ENCODE measurements at places on chromosomes 3 and 15.

DNA sequence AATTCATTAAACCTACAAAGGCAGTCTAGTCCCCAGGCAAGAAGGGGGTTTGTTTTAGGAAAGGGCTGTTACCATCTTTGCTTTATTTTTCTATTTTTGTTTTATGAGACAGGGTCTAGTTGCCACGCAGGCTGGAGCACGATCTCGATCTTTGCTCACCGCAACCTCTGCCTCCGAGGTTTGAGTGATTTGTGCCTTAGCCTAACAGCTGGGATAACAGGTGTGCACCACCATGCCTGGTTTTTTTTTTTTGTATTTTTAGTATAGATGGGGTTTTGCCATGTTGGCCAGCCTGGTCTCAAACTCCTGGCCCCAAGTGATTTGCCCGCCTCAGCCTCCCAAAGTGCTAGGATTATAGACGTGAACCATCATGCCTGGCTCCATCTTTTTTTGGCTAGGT is 4.9 kb downstream of the HIGD1A start:
- DNase-seq, result no peak

DNA sequence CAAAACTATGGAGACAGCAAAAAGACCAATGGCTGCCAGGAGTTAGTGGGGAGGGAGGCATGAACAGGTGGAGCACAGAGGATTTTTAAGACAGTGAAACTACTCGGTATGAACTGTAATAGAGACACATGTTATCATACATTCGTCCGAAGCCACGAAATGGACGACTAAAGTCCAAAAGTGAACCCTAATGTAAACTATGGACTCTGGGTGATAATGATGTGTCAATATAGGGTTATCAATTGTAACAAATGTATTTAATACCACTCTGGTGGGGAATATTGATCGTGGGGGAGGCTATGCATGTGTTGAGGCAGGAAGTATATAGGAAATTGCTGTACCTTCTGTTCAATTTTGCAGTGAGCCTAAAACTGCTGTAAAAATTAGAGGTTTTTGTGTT is 107.0 kb downstream of the CPN2 start:
- DNase-seq, result no peak

- no peak for DNase-seq
These were observed 346.8 kb downstream of the CNTN3 start for GRCh38 chr3:74267588-74268184.

DNA sequence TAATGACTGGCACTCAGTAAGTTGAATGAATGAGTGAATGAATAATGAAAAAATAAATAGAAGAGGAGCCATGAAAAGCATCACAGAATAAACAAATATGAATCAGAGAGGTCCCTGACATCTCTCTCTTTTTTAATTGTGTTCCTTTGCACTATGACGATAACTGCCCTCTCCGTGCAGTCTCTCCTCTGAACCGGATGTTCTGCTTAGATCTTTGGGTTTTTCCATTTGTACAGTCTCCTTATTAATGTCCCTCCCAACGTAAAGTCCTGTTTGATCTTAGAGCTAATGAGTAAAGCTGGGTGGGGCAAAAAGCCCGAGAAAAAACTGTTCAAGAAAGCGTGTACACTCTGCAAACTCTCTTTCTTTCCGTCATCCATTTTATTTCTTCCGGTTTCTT is 28.3 kb upstream of the BHLHE40 start:
- no peak for DNase-seq

GRCh38 chr3:114789803-114790202 is 357.3 kb downstream of the ZBTB20 start:
- DNase-seq, result no peak

- DNase-seq, result no peak
These were observed 113.5 kb upstream of the TOPAZ1 start for GRCh38 chr3:44128057-44128775.

DNA sequence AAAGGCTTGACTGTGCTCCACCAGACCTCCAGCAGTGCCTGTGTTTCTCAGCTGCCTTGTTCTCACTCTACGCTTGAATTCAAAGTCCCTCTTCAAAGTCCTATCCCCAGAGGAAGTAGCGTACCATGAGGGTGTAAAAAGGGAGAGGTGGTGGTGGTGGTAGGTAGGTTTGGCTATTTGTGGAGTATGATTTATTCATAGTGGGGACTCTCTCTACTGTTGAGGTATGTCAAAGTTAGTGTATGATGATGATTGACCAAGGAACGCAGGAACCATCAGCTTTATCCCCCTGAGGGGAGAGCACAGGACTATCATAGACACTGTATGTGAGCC is 137.9 kb downstream of the GHSR start:
- DNase-seq, result no peak

DNA sequence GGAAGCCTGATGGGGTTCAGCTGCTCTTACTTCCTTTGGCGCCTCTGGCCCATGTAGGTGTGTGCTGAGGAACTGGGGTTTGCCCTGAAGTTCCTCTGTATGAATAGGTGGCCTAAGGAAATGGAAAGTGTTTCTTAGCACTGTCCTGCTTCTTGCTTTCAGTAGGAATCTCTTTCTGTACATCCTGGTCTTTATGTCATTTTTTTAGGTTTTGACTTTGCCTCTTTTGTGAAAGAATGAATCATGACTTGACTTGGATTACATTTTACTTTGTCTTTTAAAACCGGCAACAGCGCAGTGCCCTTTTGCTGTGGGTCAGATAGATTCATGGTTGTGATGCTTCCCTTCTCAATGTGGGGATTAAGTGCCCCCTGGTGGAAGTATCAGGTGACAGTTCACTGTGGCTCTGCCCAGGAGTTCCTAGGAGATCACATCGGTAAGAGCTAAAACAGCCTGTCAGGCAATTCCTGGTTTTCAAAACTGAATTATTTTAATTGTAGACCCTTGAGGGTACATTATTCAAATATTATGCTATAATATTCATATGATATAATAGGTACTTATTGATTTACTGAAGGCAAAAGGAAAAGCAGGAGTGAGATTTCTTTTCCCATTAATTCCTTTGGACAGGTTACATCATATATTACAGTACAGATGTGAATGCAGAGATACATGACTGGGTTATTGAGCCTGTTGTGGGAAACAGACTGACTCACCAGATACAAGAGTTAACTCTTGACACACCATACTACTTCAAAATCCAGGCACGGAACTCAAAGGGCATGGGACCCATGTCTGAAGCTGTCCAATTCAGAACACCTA is 95.4 kb downstream of the HCN4 start:
- DNase-seq, result peak; percentile 2

DNA sequence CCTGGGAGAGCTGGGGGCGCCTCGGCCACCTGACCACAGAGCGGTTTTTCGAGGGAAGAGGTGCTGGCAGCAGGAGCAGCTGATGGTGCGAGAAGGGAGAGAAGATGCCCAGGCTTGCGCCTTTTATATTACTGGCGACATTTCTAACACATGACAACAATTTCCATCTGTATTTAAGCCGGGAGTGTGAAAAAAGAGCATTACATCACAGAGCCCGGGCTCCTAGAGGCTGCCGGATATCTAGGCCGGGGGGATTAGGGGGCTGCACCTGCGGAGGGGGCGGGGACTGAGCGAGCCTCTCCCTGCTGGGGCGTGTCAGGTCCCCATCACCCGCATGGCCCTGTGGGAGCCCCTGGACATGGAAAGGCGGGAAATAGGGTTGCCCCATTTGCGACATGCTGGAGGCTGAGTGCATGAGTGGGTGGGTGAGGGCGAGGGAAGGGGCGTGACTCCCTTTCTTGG is 440.7 kb downstream of the MAGI1 start:
- no peak for DNase-seq

DNA sequence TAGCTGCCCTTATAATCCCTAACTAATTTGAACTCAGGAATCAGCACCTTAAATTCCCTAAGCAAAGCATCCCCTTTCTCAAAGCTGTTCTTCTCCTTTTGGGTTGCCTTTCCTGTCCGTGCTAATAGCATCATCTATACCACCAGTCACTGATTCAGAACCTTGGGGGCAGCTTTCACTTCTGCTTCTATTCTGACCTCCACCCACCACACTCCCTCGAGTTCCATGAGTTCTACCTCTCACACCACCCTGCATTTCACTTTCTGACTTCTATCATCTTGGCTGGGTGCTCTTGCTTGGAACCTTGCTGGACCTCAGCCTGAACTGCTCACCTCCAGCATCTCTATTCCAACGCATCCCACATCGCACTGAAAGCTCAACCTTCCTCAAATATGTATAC is 55.4 kb upstream of the KCNMB2 start:
- DNase-seq, result no peak

- DNase-seq, result no peak
These were observed 33.8 kb downstream of the AMOTL2 start for GRCh38 chr3:134340362-134340981.

DNA sequence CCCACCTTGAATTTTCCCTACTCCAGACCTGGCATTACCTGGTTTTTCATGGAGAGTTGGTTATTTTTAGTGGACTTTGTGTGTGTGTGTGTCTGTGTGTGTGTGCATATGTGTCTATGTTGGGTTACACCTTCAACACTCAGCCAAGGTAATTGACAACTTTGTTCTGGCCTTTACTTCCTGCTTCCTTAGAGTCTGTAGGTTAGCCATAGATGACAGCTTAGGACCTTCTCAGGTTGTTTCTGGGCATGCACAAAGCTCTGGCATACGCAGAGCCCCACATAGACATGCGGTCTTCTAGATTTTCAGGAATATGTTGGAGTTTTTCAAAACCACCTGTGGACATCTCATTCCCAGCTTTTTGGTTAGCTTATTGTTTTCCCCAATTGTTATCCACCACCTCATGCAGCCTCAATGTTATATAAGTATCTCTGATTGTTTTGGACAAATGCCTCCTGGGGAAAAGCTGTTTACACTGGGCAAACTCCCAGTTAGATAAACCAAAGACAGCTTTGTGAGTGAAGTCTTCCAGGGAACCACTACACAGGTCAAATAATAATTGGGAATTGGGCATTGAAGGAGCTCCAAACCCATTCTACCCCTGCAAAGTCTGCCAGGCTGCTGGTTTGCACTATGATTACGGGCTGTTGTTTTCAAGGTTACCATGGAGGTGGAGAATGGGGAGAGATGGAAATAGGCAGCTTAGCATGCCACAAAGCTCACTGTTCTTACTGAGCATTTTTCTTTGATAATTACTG is 201.2 kb downstream of the ADAMTSL3 start:
- no peak for DNase-seq

DNA sequence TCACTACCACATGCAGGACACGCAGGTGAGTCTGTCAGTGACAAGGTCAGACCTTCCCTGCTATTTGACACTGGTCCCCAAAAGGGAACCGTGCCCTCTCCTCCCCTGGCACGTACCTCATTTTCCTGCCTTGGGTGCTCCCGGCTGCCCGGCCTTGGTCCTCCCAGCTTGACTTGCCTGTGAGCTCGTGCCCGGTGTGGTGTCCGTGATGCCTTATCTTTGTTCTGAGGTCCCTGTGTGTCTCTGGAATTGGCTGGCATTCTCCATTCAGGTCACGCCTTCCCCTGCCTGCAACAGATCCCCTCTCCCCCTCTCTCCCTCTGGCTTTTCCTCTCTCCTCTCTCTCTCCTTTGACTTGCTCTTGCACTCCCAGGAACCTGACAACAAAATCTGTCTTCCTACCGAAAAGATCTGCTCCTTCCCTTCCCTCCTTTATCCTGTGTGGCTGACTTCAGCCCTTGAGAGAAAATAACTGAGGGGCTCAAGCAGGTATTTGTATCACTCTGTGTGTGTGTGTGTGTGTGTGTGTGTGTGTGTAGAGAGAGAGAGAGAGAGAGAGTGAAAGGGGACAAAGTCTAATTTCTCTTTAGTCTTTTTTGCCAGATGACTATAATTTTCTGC is at the start of gene MASP1:
TSS of gene MASP1 (minus strand) at position 226 of the 621 bp plus-strand sequence. CDS start at position 121, 105 bp downstream.
- no peak for DNase-seq

DNA sequence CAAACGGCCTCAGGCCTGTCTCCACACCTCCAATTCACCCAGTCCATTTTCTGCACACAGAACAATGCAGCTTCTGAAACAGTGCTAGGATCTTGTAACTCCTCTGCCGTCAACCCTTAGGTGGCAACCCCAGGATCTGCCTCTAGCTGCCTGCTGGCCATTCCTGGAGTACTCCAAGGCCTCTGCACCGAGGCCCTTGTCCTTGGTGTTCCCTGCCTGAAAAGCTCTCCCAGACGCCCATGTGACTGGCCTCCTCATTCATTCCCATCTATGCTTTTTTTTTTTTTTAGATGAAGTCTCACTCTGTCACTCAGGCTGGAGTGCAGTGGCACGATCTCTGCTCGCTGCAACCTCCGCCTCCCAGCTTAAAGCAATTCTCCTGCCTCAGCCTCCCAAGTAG is 18.3 kb downstream of the RAB43 start:
- DNase-seq, result no peak

DNA sequence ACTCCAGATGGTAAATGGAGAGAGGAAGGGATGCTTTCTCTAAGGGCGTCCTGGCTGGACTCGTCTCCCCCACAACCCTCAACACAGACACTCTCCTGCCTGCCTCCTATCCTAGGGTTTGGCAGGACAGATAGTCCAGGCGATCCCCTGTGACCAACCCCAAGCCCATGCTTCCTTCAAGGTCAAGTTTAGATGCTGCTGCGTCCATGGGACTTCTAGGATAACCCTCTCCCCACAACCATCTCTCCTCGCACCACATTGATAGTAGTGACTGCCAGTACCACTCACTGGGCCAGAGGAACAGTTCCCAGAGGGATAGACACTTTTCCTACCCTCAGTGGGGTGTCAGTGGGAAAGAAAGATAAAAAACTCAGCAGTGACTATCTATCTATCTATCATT is 166.0 kb downstream of the ABHD5 start:
- DNase-seq, result no peak

- no peak for DNase-seq
These were observed 1361.4 kb downstream of the NSUN3 start for GRCh38 chr3:95424279-95424678.

- no peak for DNase-seq
These were observed 365.0 kb downstream of the NLGN1 start for GRCh38 chr3:173762501-173762900.

- DNase-seq, result no peak
These were observed 234.2 kb upstream of the UMPS start for GRCh38 chr3:124496061-124496460.

DNA sequence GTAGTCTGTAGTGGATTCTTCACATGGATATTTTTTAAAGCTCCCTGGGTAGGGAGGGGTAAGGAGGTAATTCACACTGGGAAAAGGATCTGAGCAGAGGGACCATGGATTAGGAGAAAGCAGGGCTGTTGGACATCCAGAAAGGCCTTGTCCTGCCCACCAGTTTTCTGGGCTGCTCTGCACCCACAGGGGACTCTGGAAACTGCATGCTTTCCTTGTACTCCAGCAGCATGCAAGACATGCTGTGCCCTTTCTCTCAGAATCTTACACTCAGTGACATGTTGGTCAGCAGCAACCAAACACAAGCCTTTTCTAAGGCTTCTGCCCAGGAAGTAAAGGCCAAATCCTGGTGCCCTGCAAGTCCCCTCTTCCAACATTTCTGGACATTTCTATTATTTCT is 2.5 kb upstream of the FBN1 start:
- DNase-seq, result no peak

DNA sequence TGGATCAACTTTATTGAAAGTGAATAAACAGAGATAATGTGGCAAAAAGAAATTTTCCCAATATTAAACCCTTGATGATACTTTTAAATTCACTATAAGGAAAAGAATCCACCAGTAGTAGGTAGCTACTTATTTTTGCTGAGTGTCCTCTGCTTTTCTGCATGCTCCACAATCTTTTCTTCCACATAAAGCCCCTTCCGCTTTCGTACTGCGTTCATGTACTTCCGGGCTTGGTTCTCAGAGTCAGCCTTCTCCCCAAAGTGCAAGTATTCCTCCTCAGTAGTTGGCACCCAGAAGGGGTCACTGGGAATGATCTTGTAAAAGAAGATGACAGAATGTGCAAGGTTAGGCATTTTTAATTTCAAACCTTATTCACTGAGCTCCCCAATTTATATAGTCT is 84.4 kb upstream of the MEX3B start:
- no peak for DNase-seq

GRCh38 chr3:11989383-11990038 is 14.7 kb upstream of the SYN2 start:
- DNase-seq, result no peak

All from stimulated activated CD8-positive, alpha-beta memory T cell treated with anti-CD3 and anti-CD28 coated beads, Interleukin-2, amount 100 ng/mL, for 1 hour (primary cell).